ENCODE measurements at places on chromosomes 5 and 9.
A peak's percentile ranks its signal among the peaks of the same experiment; 100 is the strongest.

DNA sequence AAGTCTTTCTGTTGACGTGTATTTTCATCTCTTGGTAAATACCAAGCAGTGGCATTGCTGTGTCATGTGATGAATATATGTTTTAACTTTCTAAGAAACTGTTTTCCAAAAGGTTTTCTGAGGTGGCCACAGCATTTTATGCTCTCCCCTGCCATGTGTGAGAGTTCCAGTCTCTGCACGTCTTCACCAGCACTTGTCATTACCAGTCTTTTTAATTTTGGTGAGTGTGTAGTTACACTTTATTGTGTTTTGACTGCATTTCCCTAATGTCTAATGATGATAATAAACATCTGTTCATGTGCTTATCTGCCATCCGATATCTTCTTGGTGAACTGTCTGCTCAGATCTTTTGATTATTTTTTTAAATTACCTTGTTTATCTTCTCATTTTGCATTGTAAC, 27.4 kb upstream of the GADD45G start:
- no peak for DNase-seq

DNA sequence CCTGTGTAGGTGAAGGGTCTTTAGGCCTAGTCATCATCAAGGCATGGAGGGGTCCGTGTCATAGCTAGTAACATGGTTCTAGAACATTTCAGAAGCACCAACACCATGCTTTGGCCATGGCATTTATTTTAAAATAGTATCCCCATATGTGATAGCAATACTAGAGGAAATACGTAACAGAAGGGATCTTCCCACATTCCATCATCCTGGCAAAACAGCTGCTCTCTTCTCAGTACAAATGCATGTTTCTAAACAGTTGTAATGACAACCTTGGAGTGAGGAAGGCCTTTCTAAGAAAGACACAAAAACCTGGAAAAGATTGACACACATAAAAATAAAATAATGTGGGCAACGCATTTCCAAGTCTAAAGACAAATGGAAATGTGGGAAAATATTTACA, 97.6 kb downstream of the GADD45G start:
- DNase-seq: no peak

- peak; percentile 35 for DNase-seq
Measured at GRCh38 chr5:84274585-84275468, 109.9 kb downstream of the EDIL3 start.

- DNase-seq: peak; percentile 32
Measured at GRCh38 chr5:58274191-58274590, 185.7 kb downstream of the PLK2 start.

- peak; percentile 44 for DNase-seq
Measured at GRCh38 chr9:132732326-132733259, 62.3 kb downstream of the GTF3C4 start.

GRCh38 chr5:171750311-171750788, 35.3 kb upstream of the SMIM23 start:
- peak; percentile 8 for DNase-seq

DNA sequence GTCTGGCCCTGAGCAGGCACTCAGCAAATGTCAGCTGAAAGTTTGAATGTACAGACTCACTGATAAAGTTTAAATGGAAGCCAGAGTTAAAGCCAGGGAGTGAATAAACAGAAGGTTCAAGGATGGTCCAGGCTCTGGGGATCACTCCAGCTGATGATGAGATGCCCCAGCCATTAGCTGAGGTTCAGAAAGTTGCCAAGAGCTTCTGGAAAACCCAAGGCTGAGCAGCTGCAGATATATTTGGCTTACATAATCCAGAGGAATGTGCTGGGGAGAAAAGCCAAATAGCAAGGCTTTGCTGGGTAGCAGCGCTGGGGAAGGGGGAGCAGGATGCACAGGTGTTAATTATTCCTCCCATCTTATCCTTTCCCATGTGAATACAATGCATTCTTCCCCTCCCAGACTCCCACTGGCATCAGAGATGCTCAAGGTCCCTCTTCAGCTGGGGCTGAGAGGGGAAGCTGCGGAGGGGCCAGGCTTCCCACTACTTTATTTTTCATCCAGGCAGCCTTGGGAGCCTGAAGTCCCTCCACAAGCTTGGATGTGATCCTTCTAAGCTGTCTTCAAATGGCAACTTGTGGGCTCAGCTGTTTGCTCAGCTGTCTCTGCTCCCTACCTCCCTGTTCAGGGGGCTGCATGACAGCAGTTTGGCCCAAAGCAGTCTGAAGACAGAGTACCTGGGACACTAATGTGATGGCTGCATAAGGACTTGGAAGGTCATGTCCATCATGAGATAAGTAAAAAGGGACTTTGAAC, 341.2 kb downstream of the TRIM32 start:
- peak; percentile 5 for DNase-seq

- no peak for DNase-seq
Measured at GRCh38 chr5:126909856-126910255, 120.5 kb downstream of the MARCHF3 start.

GRCh38 chr5:57007344-57007743, 55.4 kb upstream of the MIER3 start:
- DNase-seq: no peak

GRCh38 chr9:89488131-89488530, 9.8 kb downstream of the SEMA4D start:
- no peak for DNase-seq

GRCh38 chr9:122219856-122220672, 8.7 kb downstream of the LHX6 start:
- DNase-seq: no peak

- no peak for DNase-seq
Measured at GRCh38 chr9:109198736-109199382, 31.8 kb upstream of the FRRS1L start.

DNA sequence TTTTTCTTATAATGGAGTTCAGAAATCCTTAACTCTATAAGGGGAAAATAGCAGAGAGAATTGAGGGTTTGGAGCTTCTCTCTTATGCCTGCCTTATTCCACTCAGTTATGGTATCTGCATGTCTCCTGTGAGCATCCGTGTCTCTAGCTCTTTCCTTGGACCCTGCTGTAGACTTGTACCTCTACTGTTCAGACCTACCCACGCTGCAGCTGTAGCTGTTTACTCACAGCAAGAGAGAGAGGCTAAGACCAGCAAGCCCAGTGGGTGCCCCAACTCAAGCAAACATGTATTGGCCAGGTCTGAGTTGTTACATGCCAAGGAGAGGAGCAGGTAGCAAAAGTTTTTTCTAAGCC, 7.1 kb upstream of the PCSK1 start:
- no peak for DNase-seq

- DNase-seq: no peak
Measured at GRCh38 chr9:89803403-89803802, 198.6 kb downstream of the GADD45G start.

DNA sequence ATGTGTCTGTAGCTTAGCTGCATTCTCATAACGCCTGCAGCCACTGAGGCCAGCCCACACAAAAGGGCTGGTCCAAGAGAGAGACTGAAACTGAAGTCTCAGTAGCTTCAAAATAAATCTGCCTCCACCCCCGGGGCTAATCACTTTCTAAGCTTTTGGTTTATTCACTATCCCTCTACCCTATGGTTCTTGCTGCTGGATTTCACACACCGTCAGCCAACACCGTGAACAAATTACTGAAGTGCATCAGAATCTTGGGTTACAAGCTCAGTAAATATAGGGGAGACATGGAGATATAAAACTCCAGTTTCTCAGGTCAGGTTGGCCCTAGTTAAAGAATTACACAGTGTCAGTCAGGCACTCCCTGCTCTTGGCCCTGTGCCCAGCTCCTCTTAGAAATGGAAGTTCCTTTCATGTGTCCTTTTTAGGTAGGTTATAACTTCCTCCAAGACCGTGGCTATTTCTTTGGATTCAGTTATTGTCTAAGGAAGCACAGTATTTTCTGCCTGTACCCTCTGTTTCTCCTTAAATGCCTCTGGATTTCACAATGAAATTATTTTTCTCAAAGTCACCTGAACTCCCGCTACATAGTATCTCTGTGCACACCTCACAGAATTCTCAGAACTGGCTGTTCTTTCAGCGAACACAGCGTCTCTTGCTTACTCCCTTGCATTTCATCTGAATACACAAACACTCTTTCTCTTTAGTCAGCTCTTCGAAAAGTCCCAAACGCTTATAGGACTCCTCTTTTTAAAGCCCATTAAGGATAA, 112.5 kb downstream of the FAM174A start:
- peak; percentile 28 for DNase-seq

DNA sequence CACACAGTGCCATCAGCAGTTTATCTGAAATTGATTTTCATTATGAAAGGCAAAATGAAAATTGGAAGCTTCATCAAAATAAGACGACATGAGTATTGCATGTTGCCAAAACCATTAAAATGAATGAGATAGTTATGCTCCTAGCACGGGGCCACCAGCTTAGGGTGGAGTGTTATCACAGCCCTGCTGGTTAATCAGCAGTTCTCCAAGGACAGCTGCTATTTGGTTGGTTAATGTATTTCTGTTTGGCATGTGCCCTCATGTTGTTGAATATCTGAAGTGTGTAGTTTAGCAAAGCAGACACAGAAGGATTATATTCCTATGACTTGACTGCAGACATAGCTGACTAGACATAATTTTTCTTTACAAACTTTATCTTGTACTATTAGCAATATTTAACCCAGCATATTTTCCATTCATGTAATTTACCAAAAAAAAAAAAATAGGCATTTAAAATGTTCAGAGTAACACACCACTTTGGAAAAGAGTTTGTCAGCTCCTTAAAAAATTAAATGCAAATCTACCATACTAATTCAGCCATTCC, 98.6 kb upstream of the PIK3R1 start:
- no peak for DNase-seq

DNA sequence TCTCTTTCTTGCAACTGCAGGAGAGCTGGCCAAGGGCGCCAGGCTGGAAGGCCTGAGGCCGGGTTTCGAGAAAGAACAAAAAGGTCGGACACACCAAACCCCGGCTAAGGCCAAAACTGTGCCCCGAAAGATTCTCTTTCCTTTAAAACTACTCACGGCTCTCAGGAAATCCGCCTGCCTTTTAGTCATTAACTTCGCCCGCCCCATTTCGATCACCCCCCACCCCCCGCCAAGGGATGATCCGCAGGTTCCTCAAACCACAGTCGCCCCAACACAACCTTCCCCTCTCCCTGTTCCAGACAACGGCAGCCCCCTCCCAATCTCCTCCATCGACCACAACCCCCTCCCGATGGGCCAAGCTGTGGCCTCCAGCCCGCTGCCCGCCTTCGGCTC, 536 bp downstream of the FEM1C start:
- DNase-seq: no peak
